ENCODE measurements at places on chromosomes 2 and 18. TPM values are rescaled to one million over a fixed set of nuclear protein-coding genes. Genes with fewer than 3 reads are reported as not detected.

Gene TEX44
- not detected for polyA plus RNA-seq

Gene MZT2B
- polyA plus RNA-seq: 184 TPM

Gene STARD6
- polyA plus RNA-seq: not detected

Gene CD207
- polyA plus RNA-seq: not detected

Gene SP140L
- polyA plus RNA-seq: 37.2 TPM

Gene LYG2
- polyA plus RNA-seq: not detected

Gene SERPINB13
- not detected for polyA plus RNA-seq

Gene RND3
- not detected for polyA plus RNA-seq

Gene MGAT4A
- polyA plus RNA-seq: 336 TPM

Gene DIPK1C
- polyA plus RNA-seq: not detected

Gene NTSR2
- polyA plus RNA-seq: not detected

Gene KATNAL2
- not detected for polyA plus RNA-seq

Gene LMAN1
- polyA plus RNA-seq: 36.3 TPM

Gene PFN4
- polyA plus RNA-seq: not detected

Gene SMAD4
- 37.7 TPM for polyA plus RNA-seq

Gene SERPINB12
- not detected for polyA plus RNA-seq

Gene TSGA10
- polyA plus RNA-seq: 17.3 TPM

Gene CCDC195
- polyA plus RNA-seq: not detected

Gene STK17B
- 79.7 TPM for polyA plus RNA-seq

Gene DPY30
- polyA plus RNA-seq: 167 TPM

Gene CASP8
- 30.6 TPM for polyA plus RNA-seq

Gene RTP5
- not detected for polyA plus RNA-seq

Gene NT5C1B
- polyA plus RNA-seq: 0.45 TPM

Gene ANKAR
- 7.0 TPM for polyA plus RNA-seq

Gene KANSL1L
- polyA plus RNA-seq: 0.62 TPM

Gene GRP
- not detected for polyA plus RNA-seq

Gene FAM168B
- 37.2 TPM for polyA plus RNA-seq

Gene EPB41L3
- polyA plus RNA-seq: not detected

Gene MTERF4
- polyA plus RNA-seq: 56.6 TPM

Gene ADI1
- 115 TPM for polyA plus RNA-seq

Gene GRB14
- not detected for polyA plus RNA-seq

Gene SLC4A3
- not detected for polyA plus RNA-seq
